ENCODE measurements at places on chromosomes 6 and 20.

- no peak for DNase-seq
Observed at GRCh38 chr6:147192278-147192911, 11.8 kb upstream of the STXBP5 start.

DNA sequence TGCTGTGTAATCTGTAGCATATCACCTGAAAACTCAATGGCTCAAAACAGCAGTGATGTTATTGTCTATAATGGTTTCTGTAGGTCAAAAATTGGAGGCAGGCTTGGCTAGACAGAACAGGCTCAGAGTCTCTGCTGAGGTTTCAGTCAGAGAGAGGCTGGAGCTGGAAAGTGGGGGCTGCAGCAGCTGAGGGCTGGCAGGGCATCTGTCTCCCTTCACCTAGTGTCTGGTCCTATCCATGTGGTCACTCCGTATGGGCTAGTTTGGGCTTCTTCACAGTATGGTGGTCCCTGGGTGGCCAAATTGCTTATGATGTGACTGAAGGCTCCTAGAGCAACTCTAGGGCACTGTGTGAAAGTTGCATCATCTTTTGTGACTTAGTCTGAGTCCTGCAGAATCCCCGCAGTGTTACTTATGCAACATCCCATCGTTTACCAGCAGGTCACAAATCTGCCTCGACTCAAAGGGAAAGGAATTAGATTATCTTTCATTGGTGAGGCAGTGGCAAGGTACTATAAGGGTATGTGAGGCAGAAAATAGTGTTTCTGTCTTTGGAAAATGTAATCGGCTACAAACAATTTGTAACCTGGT is 497.0 kb downstream of the EPHA7 start:
- DNase-seq: no peak

DNA sequence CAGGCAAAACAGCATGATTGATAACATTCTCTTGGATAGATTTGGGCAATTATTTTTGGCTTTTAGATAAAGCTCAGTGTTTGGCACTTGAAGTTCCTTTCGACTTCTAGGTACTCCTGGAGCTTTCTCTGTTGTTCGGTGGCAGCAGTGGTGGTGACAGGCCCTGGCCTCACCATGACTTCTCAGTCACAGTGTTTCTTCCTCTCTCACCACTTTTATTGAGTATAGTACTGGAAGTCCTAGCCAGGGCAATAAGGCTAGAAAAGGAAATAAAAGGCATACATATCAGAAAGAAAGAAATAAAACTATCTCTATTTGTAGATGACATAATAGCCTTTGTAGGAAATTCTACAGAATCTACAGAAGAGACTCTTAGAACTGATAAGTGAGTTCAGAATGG is 101.2 kb upstream of the SIRPG start:
- DNase-seq: no peak

DNA sequence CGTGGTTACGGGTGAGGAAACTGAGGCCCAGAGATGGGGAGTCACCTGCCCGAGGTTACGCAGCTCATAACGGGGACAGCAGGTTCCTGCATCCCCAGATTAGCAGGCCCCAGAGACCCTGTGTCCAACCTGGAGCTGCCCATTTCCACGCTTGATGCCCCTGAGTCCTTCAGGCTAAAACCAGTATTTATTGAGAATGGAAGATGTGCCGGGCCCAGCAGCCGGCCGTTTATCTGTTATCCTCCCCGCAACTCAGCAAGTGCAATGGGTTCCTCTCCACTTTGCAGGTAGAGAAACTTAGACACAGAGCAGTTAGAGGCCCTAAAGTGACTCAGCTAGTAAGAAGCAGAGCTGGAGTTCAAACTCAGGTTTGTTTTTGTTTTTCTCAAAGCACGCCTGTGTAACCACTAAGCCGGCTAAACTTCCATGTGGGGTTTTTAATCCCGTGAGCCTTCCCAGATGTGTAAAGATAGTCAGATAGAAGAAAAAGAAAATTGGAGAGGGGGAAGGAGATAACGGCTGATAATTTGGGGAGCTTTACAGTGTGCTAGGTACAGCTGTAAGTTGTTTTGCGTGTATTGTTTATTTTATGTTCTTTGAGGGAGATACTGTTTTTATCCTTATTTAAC is 775 bp downstream of the PFDN4 start:
- no peak for DNase-seq

- DNase-seq: no peak
Observed at GRCh38 chr6:81770381-81770780, 17.9 kb upstream of the TENT5A start.

Data from NCI-H2081 treated with DMSO at 0.1 percent for 48 hours (cell line).